Activated naive CD4-positive, alpha-beta T cell treated with anti-CD3 and anti-CD28 coated beads for 36 hours (primary cell): ENCODE measurements at places on chromosomes 2 and 18. TPM values are rescaled to one million over a fixed set of nuclear protein-coding genes. Genes with fewer than 3 reads are reported as not detected.
A peak's percentile ranks its signal among the peaks of the same experiment; 100 is the strongest.

The GKN1 gene
- total RNA-seq = not detected

- H3K4me1 ChIP-seq = no peaks in the 10 kb centered on the region
- H3K4me3 ChIP-seq = no peak overlapping the region
- H3K27me3 ChIP-seq = peaks cover 5% of the 10 kb centered on the region
- H3K27ac ChIP-seq = no peak overlapping the region
- DNase-seq = no peak
These were observed 77.1 kb downstream of the BCL11A start for GRCh38 chr2:60476206-60476954.

The GAREM1 gene
- total RNA-seq = 0.31 TPM

The PRPF40A gene
- total RNA-seq = 123 TPM

The FZD7 gene
- total RNA-seq = 0.17 TPM

- DNase-seq = no peak
- no peak overlapping the region for H3K27ac ChIP-seq
- H3K36me3 ChIP-seq = no peaks in the 10 kb centered on the region
- no peaks in the 10 kb centered on the region for H3K27me3 ChIP-seq
- H3K4me1 ChIP-seq = no peaks in the 10 kb centered on the region
These were observed 458.7 kb downstream of the RNF144A start for GRCh38 chr2:7375901-7376300.

GRCh38 chr2:186887107-186888090, 38.4 kb upstream of the ZSWIM2 start:
- DNase-seq = no peak
- H3K36me3 ChIP-seq = no peaks in the 10 kb centered on the region
- H3K4me3 ChIP-seq = no peak overlapping the region
- peaks cover 2% of the 10 kb centered on the region for H3K27me3 ChIP-seq

- no peaks in the 10 kb centered on the region for H3K27me3 ChIP-seq
- no peak overlapping the region for H3K27ac ChIP-seq
- no peak for DNase-seq
- H3K4me1 ChIP-seq = peaks cover 4% of the 10 kb centered on the region
These were observed 6.6 kb downstream of the NT5DC4 start for GRCh38 chr2:112727276-112728028.

The C1QL2 gene
- total RNA-seq = not detected

DNA sequence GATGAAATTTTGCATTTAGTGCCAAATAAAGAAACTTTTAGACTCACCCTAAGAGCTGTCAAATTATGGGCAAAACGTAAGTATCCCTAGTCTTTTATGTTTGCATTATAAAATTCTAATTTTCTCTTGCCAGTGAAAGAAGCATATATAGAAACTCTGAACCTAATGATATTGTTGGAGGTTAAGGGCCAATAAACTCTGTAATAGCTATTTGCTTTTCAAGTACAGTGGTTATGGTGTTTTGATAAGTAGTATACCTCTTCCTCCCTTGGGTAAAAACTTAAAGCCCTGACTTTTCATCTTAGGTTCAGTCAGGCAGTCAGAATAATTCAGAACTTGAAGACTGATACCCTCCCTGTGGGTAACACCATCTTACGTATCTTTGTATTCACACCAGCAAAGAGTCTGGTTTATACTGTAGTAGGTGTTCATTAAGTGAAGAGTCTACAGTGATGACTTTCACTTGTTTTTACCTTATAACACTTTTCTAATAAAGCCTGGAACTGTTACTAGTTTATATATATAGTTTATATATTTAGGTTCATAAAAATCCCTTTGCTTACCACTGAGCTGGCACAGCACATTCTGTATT, 19.1 kb downstream of the PAPOLG start:
- H3K4me1 ChIP-seq = no peaks in the 10 kb centered on the region
- H3K36me3 ChIP-seq = peaks cover 20% of the 10 kb centered on the region
- H3K27ac ChIP-seq = no peak overlapping the region

The TUBA3E gene
- total RNA-seq = not detected

GRCh38 chr2:128791120-128791984, 472.7 kb upstream of the HS6ST1 start:
- no peaks in the 10 kb centered on the region for H3K36me3 ChIP-seq
- H3K4me3 ChIP-seq = no peak overlapping the region
- H3K27me3 ChIP-seq = no peaks in the 10 kb centered on the region
- no peak overlapping the region for H3K27ac ChIP-seq
- H3K4me1 ChIP-seq = no peaks in the 10 kb centered on the region

DNA sequence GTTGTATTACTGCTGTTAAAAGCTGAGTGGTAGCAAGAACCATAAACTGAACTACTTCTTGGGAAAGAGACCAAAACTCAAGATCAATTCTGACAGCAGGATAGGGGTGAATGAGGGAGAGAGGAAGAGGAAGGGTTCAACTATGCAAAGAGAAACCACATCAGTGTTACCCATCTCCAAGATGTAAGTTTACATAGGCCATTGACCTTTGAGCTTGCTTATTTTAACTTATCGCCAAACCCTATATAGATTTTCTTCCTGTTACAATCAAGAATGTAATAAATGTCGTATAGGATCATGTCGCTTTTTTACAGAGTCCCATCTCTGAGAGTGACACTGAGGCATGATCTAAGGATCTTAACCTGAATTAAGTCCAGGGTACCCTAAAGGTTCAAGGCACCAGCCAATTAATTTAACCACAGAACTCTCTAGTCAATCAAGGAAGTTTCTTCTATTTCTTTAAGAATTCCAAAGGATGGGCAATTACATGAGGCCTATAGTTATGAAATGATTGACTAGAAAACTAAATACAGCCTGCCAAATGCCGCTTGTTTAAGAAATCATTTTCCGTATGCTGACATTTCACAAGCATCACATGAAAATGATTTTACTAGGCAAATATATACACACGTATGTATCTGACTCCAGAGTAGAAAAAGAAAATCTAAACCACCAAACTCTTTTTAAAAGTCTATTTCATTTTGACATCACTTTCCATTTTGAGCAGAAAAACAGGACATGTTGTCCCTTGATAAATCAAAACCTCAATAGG, 11.8 kb downstream of the RND3 start:
- H3K27ac ChIP-seq = no peak overlapping the region
- no peaks in the 10 kb centered on the region for H3K4me1 ChIP-seq
- no peaks in the 10 kb centered on the region for H3K27me3 ChIP-seq

DNA sequence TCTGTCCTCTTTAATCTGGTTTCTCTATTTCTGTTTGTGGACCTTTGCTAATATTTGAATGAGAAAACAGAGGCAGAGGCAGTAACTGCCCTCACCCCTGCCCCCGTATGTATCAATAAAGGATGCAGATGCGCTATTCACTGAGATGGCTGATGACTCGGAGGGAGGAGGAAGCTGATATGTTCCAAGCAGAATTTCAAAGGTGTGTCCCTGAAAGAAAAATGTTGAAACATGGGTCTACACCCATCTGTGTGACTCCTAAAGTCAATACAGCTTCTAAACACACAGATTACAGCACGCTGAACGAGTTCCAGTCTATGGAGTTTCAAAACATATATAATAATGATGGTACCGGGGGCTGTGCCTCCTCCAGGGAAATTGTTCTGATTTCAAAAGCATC, 38.8 kb downstream of the EPHA4 start:
- H3K4me1 ChIP-seq = peaks cover 27% of the 10 kb centered on the region
- no peaks in the 10 kb centered on the region for H3K36me3 ChIP-seq
- no peaks in the 10 kb centered on the region for H3K27me3 ChIP-seq
- no peak overlapping the region for H3K4me3 ChIP-seq
- H3K27ac ChIP-seq = no peak overlapping the region
- DNase-seq = no peak

DNA sequence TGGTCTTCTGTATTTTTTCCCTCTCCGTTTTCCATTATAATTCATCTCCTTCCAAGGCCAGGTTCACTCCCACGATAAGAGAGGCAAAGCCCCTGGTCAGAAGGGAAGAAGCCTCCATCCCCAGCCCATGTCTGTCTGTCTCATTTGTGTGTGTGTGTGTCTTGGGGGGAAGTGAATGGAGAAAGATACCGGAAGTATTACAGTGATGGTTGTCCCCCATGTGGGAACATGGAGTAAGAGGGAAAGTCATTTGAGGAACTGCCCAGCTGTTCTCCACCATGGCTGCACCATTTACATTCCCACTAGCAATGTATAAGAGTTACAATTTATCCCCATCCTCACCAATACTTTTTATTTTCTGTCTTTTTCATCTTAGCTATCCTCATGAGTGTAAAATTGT, 113.6 kb upstream of the ATP8B1 start:
- H3K4me3 ChIP-seq = no peak overlapping the region
- H3K27me3 ChIP-seq = peaks cover 12% of the 10 kb centered on the region
- DNase-seq = no peak
- H3K27ac ChIP-seq = no peak overlapping the region
- H3K4me1 ChIP-seq = peaks cover 10% of the 10 kb centered on the region

The C2orf80 gene
- not detected for total RNA-seq

The SLC16A14 gene
- total RNA-seq = 0.79 TPM

GRCh38 chr18:76524900-76525698, 30.1 kb upstream of the ZNF516 start:
- peaks cover 10% of the 10 kb centered on the region for H3K4me1 ChIP-seq
- H3K27me3 ChIP-seq = peaks cover 22% of the 10 kb centered on the region
- no peak overlapping the region for H3K4me3 ChIP-seq
- no peak for DNase-seq

DNA sequence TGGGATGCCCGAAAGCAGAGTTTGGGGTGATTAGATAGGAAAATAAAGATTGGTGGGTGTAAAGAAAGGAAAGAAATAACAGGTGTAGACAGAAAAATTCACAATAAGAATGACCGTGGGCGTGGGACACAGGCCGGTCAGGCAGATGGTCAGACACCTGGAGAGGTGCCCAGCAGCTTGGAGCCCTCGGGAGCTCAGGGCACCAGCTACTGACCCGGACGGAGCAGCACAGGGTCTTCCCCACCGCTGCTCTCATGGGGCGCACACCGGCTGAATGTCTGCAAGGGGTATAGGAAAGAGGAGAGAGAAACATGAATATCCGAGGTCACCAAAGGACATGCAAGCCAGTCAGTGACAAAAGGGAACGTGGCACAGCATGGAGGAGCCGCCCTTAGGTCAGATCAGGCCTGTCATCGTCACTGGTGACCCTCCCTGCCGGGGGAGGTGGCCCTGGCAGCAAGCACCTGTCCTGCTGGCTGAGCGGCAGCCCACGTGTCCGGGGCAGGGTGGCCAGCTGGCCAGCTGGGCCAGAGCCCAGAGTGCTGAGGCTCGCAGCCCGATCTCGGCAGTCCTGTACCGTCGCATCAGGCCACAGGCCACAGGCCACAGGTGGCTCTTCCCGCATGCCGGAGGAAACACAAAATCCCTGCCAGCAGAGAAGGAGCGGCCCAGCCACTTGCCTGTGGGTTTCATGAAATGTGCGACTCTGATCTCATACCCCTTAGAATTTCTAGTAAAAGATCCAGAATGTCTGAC, 112.0 kb upstream of the NDUFV2 start:
- no peak for DNase-seq
- no peak overlapping the region for H3K4me3 ChIP-seq
- H3K36me3 ChIP-seq = no peaks in the 10 kb centered on the region
- peaks cover 8% of the 10 kb centered on the region for H3K27me3 ChIP-seq
- no peak overlapping the region for H3K27ac ChIP-seq
- no peaks in the 10 kb centered on the region for H3K4me1 ChIP-seq

The TANC1 gene
- total RNA-seq = 2.3 TPM

The RNPEPL1 gene
- total RNA-seq = 44.3 TPM

DNA sequence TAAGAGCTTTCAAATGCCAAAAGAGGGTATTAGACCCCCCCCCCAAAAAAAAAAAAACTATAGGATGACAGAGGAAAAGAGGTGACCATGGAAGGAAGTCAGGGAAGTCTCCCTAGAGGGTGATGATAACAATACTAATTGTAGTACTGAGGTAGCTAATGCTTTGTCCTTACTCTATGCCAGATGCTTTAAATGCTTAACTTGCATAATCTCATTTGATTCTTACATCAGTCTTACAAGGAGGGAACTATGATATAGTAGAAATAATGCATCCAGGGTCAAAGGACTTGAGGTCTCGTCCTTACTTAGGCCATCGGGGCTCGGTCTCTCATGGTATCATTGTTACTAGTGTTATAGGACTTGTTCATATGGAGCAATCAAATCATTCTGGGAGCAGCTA, 9.1 kb downstream of the IDH1 start:
- no peak for DNase-seq
- no peak overlapping the region for H3K27ac ChIP-seq
- H3K27me3 ChIP-seq = no peaks in the 10 kb centered on the region
- H3K4me3 ChIP-seq = no peak overlapping the region
- H3K4me1 ChIP-seq = no peaks in the 10 kb centered on the region

GRCh38 chr2:28904802-28905457, 10.5 kb downstream of the WDR43 start:
- H3K4me3 ChIP-seq = no peak overlapping the region
- H3K27me3 ChIP-seq = no peaks in the 10 kb centered on the region
- no peak for DNase-seq
- H3K4me1 ChIP-seq = peaks cover 38% of the 10 kb centered on the region
- peaks cover 58% of the 10 kb centered on the region for H3K36me3 ChIP-seq

DNA sequence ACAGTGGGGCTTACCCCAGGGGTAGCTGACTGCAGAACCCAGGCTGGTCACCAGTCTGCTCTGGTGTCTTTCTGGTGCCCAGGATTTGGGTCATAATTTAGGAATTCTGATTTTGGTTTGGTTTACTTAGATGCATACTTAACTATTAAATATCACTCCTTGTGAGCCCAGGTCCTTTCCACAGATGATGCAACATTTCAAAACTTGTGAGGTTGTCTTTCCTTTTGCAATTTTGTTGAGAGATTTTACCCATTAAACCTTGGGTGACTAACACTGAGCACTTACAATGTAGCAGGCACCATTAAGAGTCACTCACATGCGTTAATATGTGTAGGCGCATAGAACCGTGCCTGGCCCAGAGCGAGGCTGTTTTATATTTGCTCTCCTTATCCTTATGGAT, 61.8 kb upstream of the RPL31 start:
- H3K27ac ChIP-seq = no peak overlapping the region
- no peaks in the 10 kb centered on the region for H3K27me3 ChIP-seq
- H3K36me3 ChIP-seq = peaks cover 4% of the 10 kb centered on the region
- peak overlapping the region; percentile 22 for H3K4me3 ChIP-seq
- H3K4me1 ChIP-seq = peaks cover 29% of the 10 kb centered on the region

The LAMA1 gene
- total RNA-seq = not detected

The MAP3K19 gene
- total RNA-seq = not detected

DNA sequence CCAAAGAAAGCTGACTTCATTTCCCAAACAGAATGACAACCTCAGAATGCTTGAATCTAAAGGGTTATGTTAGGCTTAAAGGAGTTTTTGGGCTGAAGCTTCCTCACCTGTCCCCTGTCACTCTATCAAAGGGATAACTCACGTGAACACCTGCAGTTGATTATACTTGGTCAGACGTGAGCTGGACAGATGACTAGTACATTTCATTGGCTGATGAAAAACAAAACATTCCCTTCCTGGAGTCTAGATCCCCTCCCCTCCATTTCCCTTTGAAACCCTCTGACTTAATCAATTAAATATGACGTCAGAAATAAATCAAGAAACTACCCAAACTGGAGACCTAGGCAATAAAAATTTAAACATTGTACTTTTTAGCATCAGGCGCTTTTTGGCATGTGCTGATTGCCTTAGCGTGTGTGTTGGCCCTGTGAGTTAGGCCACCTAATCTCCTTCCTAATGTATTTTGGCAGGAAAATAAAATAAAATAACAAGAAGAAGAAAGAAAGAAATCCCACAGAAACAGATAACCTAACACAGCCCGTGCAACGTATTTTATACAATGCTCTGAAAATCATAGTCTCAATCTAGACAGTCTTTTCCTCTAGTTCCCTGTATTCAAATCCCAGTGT, 159.0 kb downstream of the ANTXR1 start:
- H3K36me3 ChIP-seq = no peaks in the 10 kb centered on the region
- no peak overlapping the region for H3K4me3 ChIP-seq
- no peak for DNase-seq
- peaks cover 1% of the 10 kb centered on the region for H3K27me3 ChIP-seq
- no peak overlapping the region for H3K27ac ChIP-seq
